ENCODE measurements at places on chromosomes 4 and X. TPM values are rescaled to one million over a fixed set of nuclear protein-coding genes. Genes with fewer than 3 reads are reported as not detected.

GRCh38 chrX:123797543-123798447 is 62.1 kb upstream of the XIAP start:
- H3K4me3 ChIP-seq: no peak overlapping the region
- no peaks in the 10 kb centered on the region for H3K27me3 ChIP-seq
- no peaks in the 10 kb centered on the region for H3K4me1 ChIP-seq

The WAS gene
- total RNA-seq: 34.3 TPM

DNA sequence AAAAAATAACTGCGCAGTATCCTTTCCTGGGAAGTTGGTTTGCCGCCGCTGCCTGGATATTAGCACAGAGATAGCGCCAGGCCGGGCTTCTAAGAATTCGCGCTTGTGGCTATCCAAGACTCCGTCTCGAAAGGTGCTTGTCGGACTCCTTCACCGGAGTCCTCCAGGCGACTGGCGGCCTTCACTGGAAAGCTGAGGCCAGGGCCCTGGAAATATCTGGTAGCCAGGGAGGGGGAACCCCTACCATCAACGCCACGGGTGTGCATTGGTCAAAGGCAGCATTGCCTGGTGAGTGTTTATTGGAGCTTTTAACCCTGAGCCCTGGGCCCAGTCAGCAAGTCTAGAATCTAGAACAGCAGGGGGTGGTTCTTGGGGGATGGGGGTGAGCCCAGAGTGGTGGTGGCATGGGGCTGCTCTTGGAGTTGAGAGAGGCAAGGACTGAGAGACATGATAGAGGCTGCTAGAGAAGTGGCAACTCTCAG is 577 bp upstream of the PIM2 start:
- peak overlapping the region; percentile 83 for H3K27ac ChIP-seq
- peaks cover 3% of the 10 kb centered on the region for H3K4me1 ChIP-seq
- peak; percentile 54 for DNase-seq
- peaks cover 19% of the 10 kb centered on the region for H3K36me3 ChIP-seq
- no peaks in the 10 kb centered on the region for H3K27me3 ChIP-seq
- H3K4me3 ChIP-seq: peak overlapping the region; percentile 75

DNA sequence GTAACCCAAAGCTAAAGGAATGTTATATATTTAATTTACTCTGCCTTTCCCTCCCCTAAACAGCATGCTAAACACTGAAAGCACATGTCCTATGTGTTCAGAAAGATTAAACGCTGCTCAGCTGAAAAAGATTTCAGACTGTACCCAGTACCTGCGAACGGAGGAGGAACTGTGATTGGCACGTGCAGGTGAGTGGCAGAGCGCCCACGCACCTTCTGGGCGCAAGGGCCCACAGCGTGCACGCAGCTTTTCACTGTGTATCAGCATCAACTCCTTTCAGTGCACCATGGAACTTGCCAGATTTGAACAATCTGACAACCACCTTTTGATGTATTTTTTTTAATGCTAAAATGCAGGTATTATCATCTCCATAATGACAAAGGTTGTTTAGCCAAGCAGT is 87.7 kb downstream of the RFC1 start:
- H3K27ac ChIP-seq: no peak overlapping the region
- H3K27me3 ChIP-seq: no peaks in the 10 kb centered on the region
- no peak overlapping the region for H3K4me3 ChIP-seq
- DNase-seq: no peak
- no peaks in the 10 kb centered on the region for H3K4me1 ChIP-seq

GRCh38 chrX:72294497-72294896 is 11.2 kb downstream of the CITED1 start:
- DNase-seq: no peak
- H3K36me3 ChIP-seq: no peaks in the 10 kb centered on the region

GRCh38 chrX:66045894-66046293 is 6.0 kb upstream of the VSIG4 start:
- DNase-seq: no peak
- H3K4me1 ChIP-seq: no peaks in the 10 kb centered on the region
- H3K36me3 ChIP-seq: no peaks in the 10 kb centered on the region
- no peak overlapping the region for H3K27ac ChIP-seq
- no peak overlapping the region for H3K4me3 ChIP-seq

- no peaks in the 10 kb centered on the region for H3K27me3 ChIP-seq
- no peaks in the 10 kb centered on the region for H3K4me1 ChIP-seq
- no peak overlapping the region for H3K27ac ChIP-seq
- no peaks in the 10 kb centered on the region for H3K36me3 ChIP-seq
Observed at GRCh38 chr4:56425518-56425917, 9.9 kb downstream of the PPAT start.

The GPR50 gene
- total RNA-seq: not detected

The GRIA2 gene
- not detected for total RNA-seq

The LRAT gene
- total RNA-seq: 0.22 TPM

GRCh38 chr4:60544981-60545380 is 655.1 kb upstream of the ADGRL3 start:
- DNase-seq: no peak
- H3K27ac ChIP-seq: no peak overlapping the region
- no peaks in the 10 kb centered on the region for H3K36me3 ChIP-seq
- H3K27me3 ChIP-seq: no peaks in the 10 kb centered on the region
- no peak overlapping the region for H3K4me3 ChIP-seq
- H3K4me1 ChIP-seq: no peaks in the 10 kb centered on the region

GRCh38 chrX:155744534-155744933 is 131.8 kb upstream of the TMLHE start:
- H3K4me3 ChIP-seq: peak overlapping the region; percentile 23
- H3K4me1 ChIP-seq: no peaks in the 10 kb centered on the region
- no peak for DNase-seq
- H3K27ac ChIP-seq: no peak overlapping the region
- H3K36me3 ChIP-seq: no peaks in the 10 kb centered on the region

DNA sequence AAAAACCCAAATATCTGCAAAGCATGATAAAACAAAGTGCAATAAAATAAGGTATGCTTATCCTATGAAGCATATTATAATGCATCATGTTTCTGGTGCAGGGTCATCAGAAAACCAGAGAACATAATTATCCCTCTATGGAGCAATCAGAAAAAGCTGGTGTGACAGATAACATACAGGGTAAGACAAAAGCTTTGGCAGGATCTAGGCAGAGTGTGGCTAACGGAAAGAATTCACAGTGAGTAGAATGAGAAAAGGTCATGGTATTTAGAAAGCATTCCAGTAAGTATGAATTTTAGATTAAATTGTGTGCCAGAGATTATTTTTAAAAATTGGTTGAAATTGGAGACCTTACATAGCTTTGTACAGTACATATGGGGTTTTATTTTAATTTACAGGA is 29.0 kb upstream of the UGT2B4 start:
- no peak for DNase-seq
- H3K27ac ChIP-seq: no peak overlapping the region
- no peaks in the 10 kb centered on the region for H3K27me3 ChIP-seq
- H3K4me3 ChIP-seq: no peak overlapping the region

DNA sequence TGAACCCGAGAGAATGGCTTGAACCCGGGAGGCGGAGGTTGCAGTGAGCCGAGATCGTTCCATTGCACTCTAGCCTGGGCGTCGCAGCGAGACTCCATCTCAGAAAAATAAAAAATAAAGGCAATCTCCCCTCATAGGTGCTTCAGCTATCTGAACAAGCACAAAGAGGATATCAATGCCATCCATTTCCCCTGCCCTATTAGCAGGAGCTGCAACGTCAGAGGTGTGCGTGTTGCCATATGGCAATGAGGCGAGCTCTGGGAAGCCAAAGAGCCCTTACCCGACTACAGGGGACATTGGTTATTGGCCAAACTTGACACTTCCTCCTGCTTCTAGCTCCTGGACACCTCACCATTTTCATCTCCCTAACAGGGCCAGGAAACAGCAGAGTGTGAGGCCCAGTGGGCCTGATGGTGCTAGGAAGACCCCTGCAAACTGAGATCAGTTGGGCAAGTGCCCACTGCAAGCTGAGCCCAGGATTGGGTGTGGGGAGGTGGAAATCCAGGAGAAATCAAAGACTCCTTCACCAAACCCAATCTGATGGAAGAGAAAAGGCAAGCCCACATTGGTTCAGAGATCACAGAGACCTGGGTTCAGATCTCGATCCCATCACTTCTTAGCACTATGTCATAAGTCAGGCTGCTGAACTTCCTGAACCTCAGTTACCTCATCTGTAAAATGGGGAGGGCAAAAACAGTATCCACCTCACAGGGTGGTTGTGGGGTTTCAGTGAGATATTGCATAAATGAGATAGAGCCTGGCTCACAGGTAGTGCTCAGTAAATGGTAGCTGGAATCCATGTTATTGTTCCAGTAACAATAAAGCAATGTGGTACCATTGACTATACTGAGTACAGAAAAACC is 21.2 kb downstream of the SLC25A5 start:
- H3K27me3 ChIP-seq: no peaks in the 10 kb centered on the region
- DNase-seq: no peak
- no peaks in the 10 kb centered on the region for H3K4me1 ChIP-seq
- H3K27ac ChIP-seq: no peak overlapping the region

DNA sequence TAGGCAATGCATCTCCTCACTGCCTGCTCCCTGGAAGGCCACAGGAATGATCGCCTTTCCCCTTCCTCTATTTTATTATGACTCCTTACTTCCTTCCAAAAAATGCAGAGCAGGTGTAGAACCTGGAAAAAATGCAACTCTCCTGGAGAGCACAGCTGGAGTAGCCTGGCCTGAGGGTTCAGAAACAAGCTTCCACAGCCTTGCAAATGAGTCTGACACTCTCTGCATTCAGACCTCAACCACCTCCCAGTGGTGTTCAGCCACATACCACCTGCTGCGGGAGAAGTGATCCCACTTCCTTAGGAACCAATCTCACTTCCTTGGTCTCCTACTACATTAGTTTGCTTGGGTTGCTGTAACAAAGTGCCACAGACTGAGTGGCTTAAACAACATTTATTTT is 368.1 kb upstream of the NOCT start:
- H3K27ac ChIP-seq: no peak overlapping the region
- H3K4me3 ChIP-seq: no peak overlapping the region
- no peaks in the 10 kb centered on the region for H3K36me3 ChIP-seq
- no peaks in the 10 kb centered on the region for H3K4me1 ChIP-seq
- no peaks in the 10 kb centered on the region for H3K27me3 ChIP-seq

The KCTD8 gene
- total RNA-seq: not detected

GRCh38 chr4:126250006-126250405 is 935.3 kb downstream of the FAT4 start:
- H3K27ac ChIP-seq: no peak overlapping the region
- H3K36me3 ChIP-seq: no peaks in the 10 kb centered on the region
- no peaks in the 10 kb centered on the region for H3K4me1 ChIP-seq
- H3K27me3 ChIP-seq: no peaks in the 10 kb centered on the region
